ENCODE measurements at places on chromosomes 5 and 9. TPM values are rescaled to one million over a fixed set of nuclear protein-coding genes. Genes with fewer than 3 reads are reported as not detected.

GRCh38 chr5:170448221-170448620 is 55.6 kb upstream of the KCNIP1 start:
- DNase-seq: no peak

DNA sequence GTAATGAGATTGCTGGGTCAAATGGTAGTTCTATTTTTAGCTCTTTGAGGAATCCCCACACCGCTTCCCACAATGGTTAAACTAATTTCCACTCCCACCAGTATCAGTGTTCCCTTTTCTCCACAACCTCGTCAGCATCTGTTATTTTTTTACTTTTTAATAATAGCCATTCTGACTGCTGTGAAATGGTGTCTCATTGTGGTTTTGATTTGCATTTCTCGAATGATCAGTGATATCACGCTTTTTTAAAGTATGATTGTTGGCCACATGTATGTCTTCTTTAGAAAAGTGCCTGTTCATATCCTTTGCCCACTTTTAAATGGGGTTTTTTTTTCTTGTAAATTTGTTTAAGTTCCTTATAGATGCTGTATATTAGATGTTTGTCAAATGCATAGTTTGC is 73.5 kb downstream of the MTAP start:
- DNase-seq: no peak

SPAG8 gene
- total RNA-seq: 0.40 TPM

RXRA gene
- total RNA-seq: 4.7 TPM

DNA sequence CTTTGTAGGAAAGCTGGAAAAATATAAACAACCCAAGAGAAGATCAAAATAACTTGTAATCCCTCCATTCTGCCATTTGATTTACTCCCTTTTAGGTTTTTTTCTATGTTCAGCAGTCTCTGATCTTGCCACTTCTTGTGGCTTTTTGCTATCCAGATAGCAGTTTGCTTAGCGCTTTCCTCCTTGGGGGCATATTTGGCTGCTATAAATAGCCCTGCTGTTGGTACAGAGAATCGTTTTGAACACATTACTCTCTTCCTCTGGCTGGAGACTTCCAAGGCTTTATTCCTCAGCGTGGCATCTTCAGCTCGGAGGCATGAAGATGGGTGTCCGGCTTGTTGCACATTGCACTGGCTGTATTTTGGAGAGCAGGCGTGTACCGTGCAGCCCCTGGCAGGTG is 38.6 kb downstream of the HMCN2 start:
- no peak for DNase-seq

FGD3 gene
- 32.5 TPM for total RNA-seq
